ENCODE measurements at places on chromosomes 3 and 15.

GRCh38 chr3:194204042-194204987 is 68.4 kb downstream of the HES1 start:
- H3K4me1 ChIP-seq, result peaks cover 7% of the 10 kb centered on the region
- H3K27me3 ChIP-seq, result no peaks in the 10 kb centered on the region
- H3K4me3 ChIP-seq, result peak overlapping the region; percentile 70
- peak; percentile 18 for DNase-seq
- H3K36me3 ChIP-seq, result no peaks in the 10 kb centered on the region

GRCh38 chr3:177591379-177591778 is 394.1 kb upstream of the TBL1XR1 start:
- no peak overlapping the region for H3K4me3 ChIP-seq
- H3K27ac ChIP-seq, result no peak overlapping the region
- no peaks in the 10 kb centered on the region for H3K27me3 ChIP-seq
- DNase-seq, result no peak

- peaks cover 87% of the 10 kb centered on the region for H3K4me1 ChIP-seq
- H3K36me3 ChIP-seq, result no peaks in the 10 kb centered on the region
- peak overlapping the region; percentile 62 for H3K4me3 ChIP-seq
- peak overlapping the region; percentile 98 for H3K27ac ChIP-seq
Observed at GRCh38 chr3:98980915-98981596, 79.6 kb upstream of the DCBLD2 start.

DNA sequence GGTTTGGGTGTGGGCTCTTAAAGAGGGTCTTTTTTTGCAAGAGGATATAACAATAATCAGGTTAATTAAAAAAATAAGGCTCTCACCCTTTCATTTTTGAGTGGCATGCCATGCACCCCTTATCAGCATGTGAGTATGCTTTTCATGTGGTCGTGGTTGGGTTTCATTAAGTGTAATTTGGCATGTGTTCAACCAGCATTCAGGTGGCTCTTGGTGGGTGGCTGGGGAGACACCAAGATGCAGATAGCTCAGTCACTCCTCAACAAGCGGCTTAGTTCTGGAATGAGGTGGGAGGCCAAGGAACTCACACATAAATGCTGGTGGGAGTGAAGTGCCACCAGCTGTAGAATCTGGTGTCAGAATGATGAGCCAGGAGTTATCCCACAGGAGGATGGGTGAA is 66.8 kb downstream of the FLNB start:
- peaks cover 42% of the 10 kb centered on the region for H3K36me3 ChIP-seq
- no peaks in the 10 kb centered on the region for H3K4me1 ChIP-seq
- H3K27ac ChIP-seq, result no peak overlapping the region
- no peak overlapping the region for H3K4me3 ChIP-seq
- no peaks in the 10 kb centered on the region for H3K27me3 ChIP-seq

DNA sequence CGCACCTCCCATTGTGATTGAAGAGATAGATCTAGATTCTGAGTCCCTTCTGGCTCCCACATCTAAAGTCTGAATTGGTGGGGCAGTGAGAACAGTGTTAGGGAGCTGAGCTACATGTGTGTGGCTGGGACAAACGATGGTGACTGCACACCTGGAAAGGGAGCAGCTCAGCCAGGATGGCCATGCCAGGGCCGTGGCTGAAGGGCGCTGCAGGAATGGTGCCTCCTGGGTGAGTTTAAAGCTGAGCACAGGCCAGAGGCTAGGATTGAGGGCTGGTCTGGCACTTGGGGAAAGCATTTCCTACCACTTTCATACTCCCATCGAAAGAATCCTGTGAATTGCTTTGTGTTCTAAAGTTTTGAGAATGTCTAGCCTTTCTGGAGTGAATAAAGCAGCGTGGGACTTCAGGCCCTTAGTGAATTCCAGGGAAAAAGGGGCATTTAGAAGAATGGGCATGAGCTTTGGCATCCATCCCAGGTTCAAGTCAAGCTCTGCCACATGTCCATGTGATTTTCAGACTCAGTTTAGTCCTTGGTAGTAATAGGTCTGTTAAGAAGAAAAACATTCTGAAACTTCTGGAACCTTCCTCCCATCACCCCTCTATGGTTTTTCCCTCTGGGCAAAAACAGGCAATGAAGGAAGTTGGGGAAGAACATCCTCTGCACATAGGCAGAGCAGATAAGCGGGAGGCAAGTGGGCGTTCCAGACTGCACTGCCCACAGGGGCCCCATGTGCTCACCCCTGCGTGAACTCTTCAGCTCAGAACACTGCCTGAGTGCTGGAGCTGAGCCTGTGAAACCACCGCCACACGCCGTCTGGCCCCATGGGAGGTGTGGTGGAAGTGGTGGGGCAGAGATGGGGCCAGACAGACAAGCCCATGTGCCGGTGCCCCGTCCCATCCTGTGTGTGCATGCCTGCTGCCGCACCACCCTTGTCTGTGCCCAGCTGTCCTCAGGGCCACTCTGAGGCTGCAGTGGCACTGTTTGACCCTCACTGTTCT is 12.9 kb upstream of the CPNE9 start:
- H3K4me1 ChIP-seq, result no peaks in the 10 kb centered on the region
- no peaks in the 10 kb centered on the region for H3K27me3 ChIP-seq
- no peak for DNase-seq
- H3K4me3 ChIP-seq, result no peak overlapping the region
- no peak overlapping the region for H3K27ac ChIP-seq

DNA sequence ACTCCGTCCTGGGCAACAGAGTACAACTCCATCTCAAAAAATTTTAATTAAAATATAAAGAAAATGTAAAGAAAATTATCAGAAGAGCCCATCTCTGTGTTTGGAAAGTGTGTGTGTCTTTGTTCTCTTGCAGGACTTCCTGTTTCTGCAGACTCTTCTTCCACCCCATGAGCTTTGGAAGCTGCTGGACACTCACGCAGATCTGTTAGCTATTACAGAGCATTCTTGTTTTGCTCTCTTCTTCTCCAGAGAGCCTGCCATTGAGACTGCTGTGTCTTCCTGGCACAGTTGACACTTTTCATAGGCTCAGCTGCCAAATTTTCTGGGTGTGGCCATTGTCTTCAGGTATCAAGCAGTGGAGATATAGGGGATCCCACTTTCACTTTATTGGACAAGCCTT is 6.0 kb upstream of the CCR8 start:
- H3K36me3 ChIP-seq, result no peaks in the 10 kb centered on the region
- H3K4me3 ChIP-seq, result no peak overlapping the region
- H3K27ac ChIP-seq, result no peak overlapping the region
- no peak for DNase-seq
- H3K27me3 ChIP-seq, result peaks cover 30% of the 10 kb centered on the region

- H3K27me3 ChIP-seq, result no peaks in the 10 kb centered on the region
- peak overlapping the region; percentile 98 for H3K4me3 ChIP-seq
- peak overlapping the region; percentile 69 for H3K27ac ChIP-seq
- peaks cover 42% of the 10 kb centered on the region for H3K4me1 ChIP-seq
Observed at GRCh38 chr15:74543583-74543982, 2.6 kb downstream of the ARID3B start.

- H3K4me1 ChIP-seq, result peaks cover 27% of the 10 kb centered on the region
- no peak overlapping the region for H3K4me3 ChIP-seq
- peak; percentile 91 for DNase-seq
- H3K27me3 ChIP-seq, result no peaks in the 10 kb centered on the region
- H3K27ac ChIP-seq, result peak overlapping the region; percentile 65
- no peaks in the 10 kb centered on the region for H3K36me3 ChIP-seq
Observed at GRCh38 chr3:152121270-152121636, 147.5 kb upstream of the MBNL1 start.

GRCh38 chr15:38461066-38461833 is 7.3 kb downstream of the FAM98B start:
- H3K4me3 ChIP-seq, result no peak overlapping the region
- H3K27me3 ChIP-seq, result no peaks in the 10 kb centered on the region
- peak; percentile 15 for DNase-seq
- no peak overlapping the region for H3K27ac ChIP-seq
- peaks cover 12% of the 10 kb centered on the region for H3K4me1 ChIP-seq

DNA sequence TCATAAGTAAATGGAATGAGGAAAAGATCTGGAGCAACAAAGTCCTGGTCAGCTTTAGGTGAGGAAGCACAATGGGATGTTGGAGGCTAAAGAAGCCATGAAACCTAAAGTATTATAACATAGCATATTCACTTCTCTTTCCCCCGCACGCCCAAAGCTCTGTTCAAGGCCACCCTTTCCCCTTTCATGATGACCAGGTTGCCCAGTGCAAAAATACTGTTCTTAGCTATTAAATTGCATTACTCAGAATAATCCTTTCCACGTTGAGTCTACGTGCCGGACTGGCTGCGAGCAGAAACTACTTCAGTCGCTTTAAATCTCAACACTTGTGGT is 589 bp upstream of the MAPKBP1 start:
- H3K4me3 ChIP-seq, result peak overlapping the region; percentile 81
- no peaks in the 10 kb centered on the region for H3K36me3 ChIP-seq
- peak overlapping the region; percentile 46 for H3K27ac ChIP-seq
- H3K27me3 ChIP-seq, result no peaks in the 10 kb centered on the region
- H3K4me1 ChIP-seq, result peaks cover 49% of the 10 kb centered on the region
- no peak for DNase-seq
